ENCODE measurements at places on chromosomes 4 and X. TPM values are rescaled to one million over a fixed set of nuclear protein-coding genes. Genes with fewer than 3 reads are reported as not detected.

The GC gene
- polyA plus RNA-seq = not detected

The ADGRL3 gene
- polyA plus RNA-seq = not detected

The PCDH19 gene
- polyA plus RNA-seq = not detected

The MID1 gene
- polyA plus RNA-seq = not detected

The ANOS1 gene
- not detected for polyA plus RNA-seq

DNA sequence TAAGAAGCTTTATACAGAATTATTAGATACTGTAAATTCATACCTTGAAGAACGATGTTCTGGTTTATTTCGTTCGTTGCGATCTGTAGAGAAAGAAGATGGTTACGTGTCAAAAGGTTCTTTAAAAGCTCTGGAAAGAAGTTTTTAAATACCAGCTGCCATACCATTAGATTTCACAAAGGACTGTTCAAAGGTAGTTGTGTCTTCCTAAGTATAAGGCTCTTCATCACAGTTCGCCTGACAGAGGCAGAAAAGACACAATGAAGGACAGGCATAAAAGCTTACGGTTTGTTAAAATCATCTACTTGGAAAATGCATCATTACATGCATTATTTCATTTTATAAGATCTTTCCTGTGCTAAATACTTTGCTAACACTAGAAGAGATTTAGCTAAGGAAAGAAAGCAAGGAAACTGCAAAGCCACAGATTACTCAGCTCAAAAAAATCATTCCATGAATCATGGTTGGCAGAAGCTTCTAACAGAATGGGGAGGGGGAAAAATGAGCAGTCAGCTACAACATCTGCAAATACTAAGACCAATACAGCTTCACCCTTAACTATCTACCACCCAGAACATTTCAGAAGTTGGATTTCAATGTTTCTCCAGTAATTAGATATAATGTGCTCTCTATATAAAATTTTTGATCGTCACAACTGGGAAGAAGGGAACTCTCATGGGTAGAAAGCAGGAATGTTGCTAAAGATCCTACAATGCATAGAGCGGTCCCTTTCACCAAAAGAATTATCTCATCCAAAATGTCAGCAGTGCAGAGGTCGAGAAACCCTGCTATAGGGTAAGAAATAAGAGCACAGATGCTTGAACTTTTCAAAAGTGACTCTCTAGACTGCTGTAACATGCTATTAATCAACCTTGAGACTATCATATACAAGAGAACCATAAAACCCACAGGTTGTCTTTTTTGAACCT lies 50.7 kb upstream of the PRSS48 start:
- DNase-seq = no peak

- DNase-seq = no peak
Observed at GRCh38 chr4:162871990-162872389, 294.7 kb downstream of the NAF1 start.

- DNase-seq = no peak
Observed at GRCh38 chr4:121584836-121585235, 111.9 kb downstream of the ANXA5 start.

DNA sequence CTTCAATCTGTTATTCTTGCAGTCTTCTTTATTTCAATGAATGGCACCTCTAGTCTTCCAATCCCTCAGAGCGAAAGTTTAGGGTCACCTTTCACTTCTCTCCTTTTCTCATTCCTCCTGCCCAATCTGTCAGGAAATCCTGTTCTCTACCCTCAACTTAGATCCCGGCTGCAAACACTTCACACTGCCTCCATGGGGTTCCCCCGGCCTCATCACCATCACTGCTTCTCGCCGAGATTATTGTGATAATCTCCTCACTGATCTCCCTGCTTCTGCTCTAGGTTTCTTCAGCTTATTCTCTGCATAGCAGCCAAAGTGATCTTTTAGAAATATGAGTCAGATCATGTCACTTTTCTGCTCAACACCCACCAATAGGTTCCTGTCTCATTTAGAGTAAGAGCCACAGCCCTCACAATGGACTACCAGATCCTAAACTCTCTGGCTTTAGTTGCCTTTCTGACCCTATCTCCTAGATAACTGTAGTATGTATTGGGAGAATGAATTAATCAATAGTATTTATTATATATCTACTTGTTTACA lies 43.6 kb upstream of the TBC1D9 start:
- DNase-seq = no peak

GRCh38 chr4:152700151-152700550 lies 20.4 kb upstream of the TMEM154 start:
- DNase-seq = no peak

The CACNA1F gene
- 0.07 TPM for polyA plus RNA-seq

GRCh38 chr4:53852343-53852742 lies 212.1 kb downstream of the CHIC2 start:
- DNase-seq = no peak

- peak; percentile 6 for DNase-seq
Observed at GRCh38 chr4:25925486-25926201, 11.6 kb downstream of the SMIM20 start.

The TMEM47 gene
- polyA plus RNA-seq = not detected

GRCh38 chr4:104393655-104394324 lies 100.9 kb downstream of the CXXC4 start:
- DNase-seq = no peak

DNA sequence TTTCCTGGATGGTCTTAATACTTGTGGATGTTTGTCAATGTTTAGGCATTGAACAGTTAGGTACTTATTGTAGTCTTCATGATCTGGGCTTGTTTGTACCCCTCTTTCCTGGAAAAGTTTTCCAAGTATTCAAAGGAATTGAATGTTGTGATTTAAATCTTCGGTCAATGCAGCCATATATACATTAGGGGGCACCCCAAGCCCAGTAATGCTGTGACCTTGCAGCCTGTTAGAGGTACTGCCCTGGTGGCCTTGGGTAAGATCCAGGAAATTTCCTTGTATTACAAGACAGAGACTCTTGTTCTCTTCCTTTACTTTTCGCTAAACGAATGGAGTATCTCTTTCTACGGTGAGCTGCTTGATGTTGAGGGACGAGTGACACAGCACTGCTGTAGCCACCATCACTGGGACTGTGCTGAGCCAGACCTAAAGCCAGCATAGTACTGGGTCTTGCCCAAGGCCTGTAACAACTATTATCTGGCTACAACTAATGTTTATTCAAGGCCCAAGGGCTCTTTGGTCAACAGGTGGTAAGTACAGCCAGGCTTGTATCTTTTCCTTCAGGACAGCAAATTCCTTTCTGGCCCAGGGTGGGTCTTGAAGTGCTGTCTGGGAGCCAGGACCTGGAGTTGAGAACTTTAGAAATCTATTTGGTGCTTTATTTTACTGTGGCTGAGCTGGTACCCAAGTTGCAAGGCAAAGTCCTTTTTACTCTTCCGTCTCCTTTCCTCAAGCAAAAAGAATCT lies 118.3 kb upstream of the ATOH1 start:
- no peak for DNase-seq

DNA sequence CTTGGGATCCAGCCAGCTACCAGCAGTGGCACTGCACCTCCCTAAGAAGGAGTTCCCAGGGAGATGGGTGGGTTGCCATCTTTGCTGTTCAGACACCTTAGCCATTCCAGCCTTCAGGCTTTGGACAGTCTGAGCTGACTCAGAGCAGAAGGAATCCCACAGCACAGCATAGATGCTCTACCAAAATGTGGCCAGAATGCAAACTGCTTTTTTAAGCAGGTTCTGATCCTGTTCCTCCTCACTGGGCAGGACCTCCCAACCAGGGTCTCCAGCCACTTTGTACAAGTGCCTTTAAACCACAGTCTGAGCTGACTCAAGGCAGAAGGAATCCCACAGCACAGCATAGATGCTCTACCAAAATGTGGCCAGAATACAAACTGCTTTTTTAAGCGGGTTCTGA lies 209.0 kb downstream of the NPNT start:
- no peak for DNase-seq

GRCh38 chr4:142607976-142608375 lies 238.1 kb downstream of the INPP4B start:
- no peak for DNase-seq

The RHOXF2B gene
- not detected for polyA plus RNA-seq

DNA sequence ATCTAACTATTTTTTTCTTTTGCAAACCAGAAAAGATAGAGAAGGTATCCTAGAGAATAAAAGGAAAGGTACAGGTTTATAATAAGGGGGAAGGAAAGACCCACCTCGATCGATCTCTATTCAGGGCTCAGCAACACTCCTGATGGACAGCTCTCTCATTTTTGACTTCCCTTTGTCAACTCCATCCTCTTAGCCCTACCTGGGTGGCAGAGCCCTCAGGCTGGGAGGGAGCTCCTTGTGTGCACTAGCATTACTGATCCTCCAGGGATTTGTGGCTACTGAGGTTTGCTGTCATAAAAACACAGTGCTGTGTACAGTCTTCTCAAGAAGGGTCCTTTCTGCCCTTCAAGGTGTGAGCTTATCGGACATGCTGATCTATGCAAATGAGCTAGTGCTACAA lies 111.0 kb downstream of the MID1 start:
- DNase-seq = no peak

The CCNA2 gene
- 0.91 TPM for polyA plus RNA-seq

The ENPEP gene
- not detected for polyA plus RNA-seq

DNA sequence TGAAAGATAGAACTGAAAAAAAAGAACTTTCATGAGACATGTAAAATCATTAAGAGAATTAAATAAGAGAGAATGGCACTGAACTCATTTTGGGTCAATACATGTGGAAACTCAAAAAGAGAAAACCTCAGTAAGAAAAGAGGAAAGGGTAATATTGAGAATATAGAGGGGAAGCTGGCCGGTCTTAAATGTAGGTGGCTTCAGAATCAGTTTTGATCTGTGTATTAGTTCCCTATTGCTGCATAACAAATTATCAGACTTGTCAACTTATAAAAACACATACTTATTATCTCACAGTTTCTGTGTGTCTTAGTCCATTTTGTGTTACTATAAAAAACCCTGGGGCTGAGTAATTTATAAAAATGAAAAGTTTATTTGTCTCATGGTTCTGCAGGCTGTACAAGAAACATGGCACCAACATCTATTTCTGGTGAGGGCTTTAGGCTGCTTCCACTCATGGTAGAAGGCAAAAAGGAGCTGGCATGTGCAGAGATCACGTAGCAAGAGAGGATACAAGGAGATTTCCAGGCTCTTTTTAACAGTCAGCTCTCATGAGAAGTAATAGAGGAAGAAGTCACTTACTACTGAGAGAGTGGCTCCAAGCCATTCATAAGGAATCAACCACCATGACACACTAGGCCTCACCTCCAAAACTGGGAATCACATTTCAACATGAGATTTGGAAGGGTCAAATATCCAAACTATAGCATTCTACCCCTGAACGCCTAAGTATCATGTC lies 29.6 kb downstream of the SATL1 start:
- DNase-seq = no peak

The MAGEA12 gene
- polyA plus RNA-seq = not detected

- no peak for DNase-seq
Observed at GRCh38 chr4:11593576-11594116, 165.0 kb upstream of the HS3ST1 start.

DNA sequence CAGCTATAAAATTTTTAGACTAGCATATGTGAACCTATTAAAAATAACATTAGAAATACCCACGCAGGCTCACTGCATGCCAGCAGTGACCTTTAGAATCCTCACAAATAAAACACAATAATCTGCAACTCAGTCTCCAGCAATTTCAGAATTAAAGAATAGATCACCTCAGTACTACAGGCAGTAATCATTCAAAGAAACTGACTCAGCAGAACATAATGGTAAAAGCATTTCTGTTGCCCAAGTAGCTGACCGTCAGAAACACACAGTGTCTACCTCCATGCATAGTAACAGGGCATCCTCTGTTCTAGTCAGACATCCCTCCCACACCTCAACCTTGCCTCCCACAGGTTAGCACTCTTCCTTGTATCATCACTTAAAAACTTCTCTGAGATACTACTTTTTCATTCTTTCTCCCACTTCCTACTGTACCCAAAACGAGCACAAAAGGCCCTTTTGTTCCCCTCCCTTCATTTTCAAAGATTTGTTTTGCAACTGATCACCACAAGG lies 65.7 kb upstream of the BEND2 start:
- DNase-seq = no peak

The SLC10A6 gene
- not detected for polyA plus RNA-seq
